Activated CD4-positive, alpha-beta T cell treated with anti-CD3 and anti-CD28 coated beads, Interleukin-2, amount 50 U/mL, for 48 hours (primary cell): ENCODE measurements at places on chromosomes 5 and 9.
A peak's percentile ranks its signal among the peaks of the same experiment; 100 is the strongest.

DNA sequence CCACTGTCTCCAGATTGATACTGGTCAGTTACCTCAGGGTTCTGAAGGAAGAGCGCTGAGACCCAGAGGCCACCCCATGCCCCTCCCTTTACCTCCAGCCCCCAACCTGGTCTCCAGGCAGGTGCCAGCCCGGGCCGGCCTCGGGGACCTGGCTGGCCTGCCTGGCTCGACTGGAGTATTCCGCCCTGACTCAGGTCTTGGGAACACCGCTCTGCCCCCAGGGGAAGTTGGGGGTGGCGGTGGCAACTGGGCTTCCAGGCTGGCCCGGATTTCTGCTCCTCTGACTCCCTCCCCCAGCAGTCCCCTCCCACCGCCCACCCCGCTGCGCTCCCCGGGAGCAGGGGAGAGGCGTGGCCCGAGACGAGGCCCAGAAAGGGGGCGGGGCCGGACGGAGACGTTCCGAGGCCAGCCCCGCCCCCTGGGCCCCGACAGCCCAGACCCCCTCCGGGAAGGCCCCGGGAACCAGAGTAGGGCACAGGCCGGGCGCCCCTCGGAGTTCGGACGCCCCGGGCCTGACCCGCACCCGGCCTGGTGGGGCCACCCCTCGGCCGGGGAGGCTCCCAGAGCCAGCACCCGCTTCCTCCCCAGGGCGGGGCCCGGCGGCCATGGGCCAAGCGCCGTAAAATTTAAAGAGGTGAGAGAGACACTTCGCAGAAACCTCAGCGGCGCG is 82.5 kb upstream of the ZBTB43 start:
- peak; percentile 95 for DNase-seq

DNA sequence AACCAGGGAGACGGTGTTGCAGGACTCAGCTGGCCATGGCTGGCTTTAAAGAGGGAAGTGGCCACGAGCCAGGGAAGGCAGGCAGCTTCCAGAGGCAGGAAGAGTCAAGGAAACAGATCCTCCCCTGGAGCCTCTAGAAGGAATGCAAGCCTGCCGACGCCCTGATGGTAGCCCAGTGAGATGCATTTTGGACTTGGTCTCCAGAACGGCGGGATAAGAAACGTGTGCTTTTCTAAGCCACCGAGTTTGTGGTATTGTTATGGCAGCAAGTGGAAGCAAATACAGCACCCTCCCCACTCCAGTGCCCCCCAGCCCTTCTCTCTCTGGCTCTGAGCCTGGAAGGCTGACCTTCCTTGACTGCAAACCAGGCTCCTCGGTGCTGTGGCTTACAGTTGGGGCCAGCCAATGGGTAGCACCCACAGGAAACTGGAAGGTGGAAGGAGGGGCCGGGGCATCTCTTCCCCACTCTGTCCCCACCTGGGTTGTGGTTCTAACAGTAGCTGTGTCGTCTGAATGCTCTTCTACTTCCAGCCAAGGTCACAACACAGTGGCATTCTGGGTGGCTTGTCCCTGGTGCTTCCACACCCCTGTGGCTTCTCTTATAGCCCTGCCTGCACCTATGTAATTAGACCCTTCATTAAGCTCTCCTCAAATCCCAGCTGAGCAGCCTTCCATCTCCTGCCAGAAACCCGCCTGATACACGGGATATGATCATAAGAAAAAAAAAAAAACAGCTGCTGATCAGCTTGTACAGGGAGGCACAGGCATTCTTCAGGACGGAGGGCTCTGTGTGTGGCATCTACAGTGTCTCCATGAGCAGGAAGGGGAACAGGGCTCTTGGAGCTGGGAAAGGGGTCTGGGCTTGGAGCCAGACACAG is 29.9 kb upstream of the UNC5A start:
- DNase-seq, result no peak

- no peak for DNase-seq
Observed at GRCh38 chr5:37838933-37839341, 904 bp downstream of the GDNF start.

GRCh38 chr9:28158451-28158850 is 585.2 kb upstream of the C9orf72 start:
- DNase-seq, result no peak

- no peak for DNase-seq
Observed at GRCh38 chr9:134626571-134627416, 14.8 kb upstream of the COL5A1 start.

GRCh38 chr5:141771031-141771430 is 89.0 kb upstream of the ARAP3 start:
- DNase-seq, result no peak

DNA sequence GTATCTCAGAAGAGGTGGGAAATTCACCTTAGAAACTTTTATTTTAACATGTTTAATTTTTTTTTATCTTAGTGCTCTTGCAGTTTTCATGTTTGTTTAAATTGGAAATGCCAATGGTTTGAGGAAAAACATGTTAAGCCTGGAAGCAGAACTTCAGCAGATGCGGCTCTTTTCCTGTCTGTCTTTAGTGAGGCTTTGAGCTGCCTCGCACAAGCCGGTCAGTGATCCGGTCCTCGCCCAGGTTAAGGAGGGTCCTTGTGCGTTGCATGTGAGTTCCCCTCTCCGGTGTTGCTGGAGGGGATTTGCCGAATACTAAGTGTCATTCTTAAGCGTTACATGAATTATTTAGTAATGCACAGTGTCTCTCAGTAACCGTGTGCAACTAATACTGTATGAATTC is 9.4 kb upstream of the PLEKHG4B start:
- no peak for DNase-seq

DNA sequence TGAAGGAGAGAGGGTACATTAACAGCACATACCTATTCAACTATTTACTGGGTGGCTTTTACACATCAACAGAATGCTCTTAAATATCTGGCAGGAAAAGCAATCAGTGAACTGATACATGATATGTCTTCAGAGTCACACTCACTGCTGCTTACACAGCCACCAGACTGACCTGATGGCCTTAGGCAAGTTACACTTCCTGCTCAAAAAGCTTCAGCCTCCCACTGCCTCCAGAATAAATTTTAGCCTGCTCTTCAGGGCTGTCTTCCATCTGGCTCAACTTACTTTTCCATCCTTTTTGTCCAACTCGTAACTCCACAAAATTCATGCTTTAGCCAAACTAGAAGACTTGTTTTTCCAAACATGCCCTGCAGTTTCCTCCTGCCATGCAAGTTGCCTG is 10.7 kb downstream of the LOX start:
- DNase-seq, result no peak

- no peak for DNase-seq
Observed at GRCh38 chr5:145557345-145557744, 277.8 kb downstream of the PRELID2 start.

- no peak for DNase-seq
Observed at GRCh38 chr5:150219142-150219541, 29.3 kb downstream of the SLC6A7 start.

GRCh38 chr9:4490705-4491625 is 697 bp downstream of the SLC1A1 start:
- peak; percentile 8 for DNase-seq

DNA sequence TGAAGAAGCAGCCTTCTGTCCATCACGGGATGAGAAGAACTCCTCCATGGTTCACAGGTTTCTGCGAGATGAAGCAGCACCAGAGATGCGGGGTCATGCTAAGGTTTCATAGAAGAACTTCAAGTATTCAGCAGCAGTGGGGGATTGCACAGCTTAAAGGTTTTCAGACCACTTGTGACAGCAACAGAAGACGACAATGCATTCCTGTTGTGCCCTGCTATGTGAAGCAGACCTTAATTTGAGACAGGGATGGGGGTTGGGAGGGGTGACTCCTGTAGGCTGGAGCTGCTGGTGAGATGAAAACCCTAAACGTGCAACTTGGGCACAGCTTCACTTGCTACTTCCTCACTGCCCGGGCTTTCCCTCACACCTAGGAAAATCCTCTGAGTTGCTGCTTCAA is 256.0 kb downstream of the SLIT3 start:
- no peak for DNase-seq

- DNase-seq, result no peak
Observed at GRCh38 chr9:97851446-97851883, 1.6 kb upstream of the FOXE1 start.

DNA sequence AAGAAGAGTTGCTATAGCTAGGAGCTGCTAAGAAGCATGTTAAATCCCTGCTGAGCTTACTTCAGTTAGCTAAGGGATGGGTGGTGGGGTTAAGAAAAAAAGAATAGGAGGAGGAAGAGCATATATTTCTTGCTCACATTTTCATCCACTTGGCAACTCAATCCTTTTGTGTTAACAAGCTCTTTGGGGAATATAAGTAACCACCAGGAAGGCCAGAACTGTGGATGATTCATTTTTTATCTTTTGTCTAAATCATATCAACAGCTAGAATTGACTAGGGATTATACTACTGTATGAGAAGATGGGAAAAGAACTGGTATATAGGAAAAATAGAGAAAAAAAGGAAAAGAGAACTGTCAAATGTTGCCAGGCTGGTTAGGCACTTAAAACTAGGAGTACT is 555.3 kb upstream of the ARRDC3 start:
- no peak for DNase-seq

- DNase-seq, result no peak
Observed at GRCh38 chr9:13575558-13575957, 296.1 kb upstream of the MPDZ start.

DNA sequence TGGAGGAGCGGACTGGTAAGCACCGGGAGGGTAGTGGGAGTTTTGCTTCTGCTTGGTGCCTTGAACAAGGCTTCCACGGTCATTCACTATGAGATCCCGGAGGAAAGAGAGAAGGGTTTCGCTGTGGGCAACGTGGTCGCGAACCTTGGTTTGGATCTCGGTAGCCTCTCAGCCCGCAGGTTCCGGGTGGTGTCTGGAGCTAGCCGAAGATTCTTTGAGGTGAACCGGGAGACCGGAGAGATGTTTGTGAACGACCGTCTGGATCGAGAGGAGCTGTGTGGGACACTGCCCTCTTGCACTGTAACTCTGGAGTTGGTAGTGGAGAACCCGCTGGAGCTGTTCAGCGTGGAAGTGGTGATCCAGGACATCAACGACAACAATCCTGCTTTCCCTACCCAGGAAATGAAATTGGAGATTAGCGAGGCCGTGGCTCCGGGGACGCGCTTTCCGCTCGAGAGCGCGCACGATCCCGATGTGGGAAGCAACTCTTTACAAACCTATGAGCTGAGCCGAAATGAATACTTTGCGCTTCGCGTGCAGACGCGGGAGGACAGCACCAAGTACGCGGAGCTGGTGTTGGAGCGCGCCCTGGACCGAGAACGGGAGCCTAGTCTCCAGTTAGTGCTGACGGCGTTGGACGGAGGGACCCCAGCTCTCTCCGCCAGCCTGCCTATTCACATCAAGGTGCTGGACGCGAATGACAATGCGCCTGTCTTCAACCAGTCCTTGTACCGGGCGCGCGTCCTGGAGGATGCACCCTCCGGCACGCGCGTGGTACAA is 556 bp downstream of the PCDHGC3 start:
- peak; percentile 30 for DNase-seq

DNA sequence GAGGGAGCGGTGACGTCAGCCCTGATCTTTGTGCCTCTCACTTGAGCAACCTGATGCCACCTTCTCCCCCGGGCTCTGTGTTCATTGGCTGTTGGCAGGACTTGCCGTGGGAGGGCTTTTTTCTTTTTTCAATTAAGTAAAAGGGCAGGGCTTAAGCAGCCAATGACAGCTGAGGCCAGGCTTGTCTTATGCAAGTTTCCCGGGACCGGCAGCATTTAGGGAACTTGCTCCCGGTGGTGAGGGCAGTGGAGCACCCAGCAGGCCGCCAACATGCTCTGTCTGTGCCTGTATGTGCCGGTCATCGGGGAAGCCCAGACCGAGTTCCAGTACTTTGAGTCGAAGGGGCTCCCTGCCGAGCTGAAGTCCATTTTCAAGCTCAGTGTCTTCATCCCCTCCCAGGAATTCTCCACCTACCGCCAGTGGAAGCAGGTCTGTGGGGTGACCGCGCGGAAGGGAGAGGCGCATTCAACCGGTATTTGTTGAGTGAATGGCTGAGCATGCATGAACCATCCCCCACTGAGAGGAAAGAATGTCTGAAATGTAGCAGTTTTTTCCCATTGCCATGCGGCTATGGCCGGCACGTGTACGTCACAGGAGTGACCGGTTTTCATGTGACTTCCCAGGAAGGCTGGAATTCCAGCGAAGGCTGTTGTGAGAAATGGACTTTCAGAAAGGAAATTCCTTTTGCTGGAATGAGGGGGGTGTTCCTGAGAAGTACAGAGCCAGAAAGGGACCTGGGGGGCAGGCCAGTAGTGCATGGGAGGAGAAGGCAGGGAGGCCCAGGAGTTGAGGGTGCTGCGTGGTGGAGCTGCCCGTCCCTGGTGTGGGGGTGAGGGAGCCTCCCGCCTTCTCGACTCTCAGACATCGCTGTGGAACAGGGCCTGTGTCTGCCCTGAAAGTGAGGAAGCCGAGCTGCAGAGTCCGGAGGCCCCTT is 29.0 kb downstream of the PTGES2 start:
- DNase-seq, result peak; percentile 64
